ENCODE measurements at places on chromosomes 7 and 10. TPM values are rescaled to one million over a fixed set of nuclear protein-coding genes. Genes with fewer than 3 reads are reported as not detected.

Gene GPR37
- 0.71 TPM for total RNA-seq

Gene ZNF488
- 13.1 TPM for total RNA-seq

Gene TRIM8
- 48.6 TPM for total RNA-seq

Gene C7orf33
- total RNA-seq = not detected

Gene CAV2
- total RNA-seq = 157 TPM

Gene CACUL1
- total RNA-seq = 11.7 TPM

Gene SLC29A3
- 13.9 TPM for total RNA-seq

Gene GTF2IRD1
- 7.7 TPM for total RNA-seq

Gene KNDC1
- 1.8 TPM for total RNA-seq

Gene FGFBP3
- 2.3 TPM for total RNA-seq

Gene RNF32
- 1.4 TPM for total RNA-seq

Gene CELF2
- total RNA-seq = 0.02 TPM

Gene ITPRID1
- total RNA-seq = not detected

Gene ARMC3
- total RNA-seq = 0.53 TPM

Gene CPA2
- total RNA-seq = 0.08 TPM

Gene NXPH1
- not detected for total RNA-seq

Gene MUC3A
- 12.7 TPM for total RNA-seq

Gene COL13A1
- 0.43 TPM for total RNA-seq

Gene CDH23
- total RNA-seq = 2.0 TPM
